NCI-H2081 treated with DMSO at 0.1 percent for 48 hours (cell line): ENCODE measurements at places on chromosomes 1 and 21.

- DNase-seq = no peak
These were observed 65.2 kb downstream of the PLPPR5 start for GRCh38 chr1:98939471-98939870.

- no peak for DNase-seq
These were observed 7.1 kb downstream of the PTGFRN start for GRCh38 chr1:116916533-116917445.

DNA sequence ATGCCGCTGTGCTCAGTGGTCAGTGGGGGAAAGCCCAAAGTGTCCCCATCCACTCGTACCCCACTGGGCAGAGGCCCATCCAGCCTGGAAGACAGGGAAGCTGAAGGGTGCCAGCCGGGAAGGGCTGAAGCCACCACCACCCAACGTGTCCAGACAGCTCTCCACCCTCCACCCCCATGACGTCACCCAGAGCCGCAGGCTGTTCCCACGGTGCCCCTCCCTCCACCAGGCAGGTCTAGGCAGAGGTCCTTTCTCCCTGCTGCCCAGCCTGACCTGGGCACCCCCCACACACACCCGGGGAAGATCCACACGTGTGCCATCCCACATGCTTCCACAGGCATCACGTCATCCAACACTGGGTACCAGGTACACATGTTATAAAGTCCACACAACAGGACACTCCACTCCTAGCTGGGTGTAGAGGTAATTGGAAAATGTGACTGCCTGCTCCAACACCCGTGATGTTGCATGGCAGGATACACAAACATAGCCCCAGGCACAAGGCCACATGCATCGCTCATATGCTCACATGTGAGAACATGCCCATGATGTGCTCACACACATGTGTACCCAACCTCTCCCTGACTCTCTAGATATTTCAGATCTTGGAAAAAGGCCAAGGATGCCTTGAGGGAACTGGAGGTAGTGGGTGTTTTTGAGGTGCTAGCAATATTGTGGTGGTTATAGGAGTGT is 5.1 kb upstream of the ARHGAP30 start:
- no peak for DNase-seq

- no peak for DNase-seq
These were observed 49.3 kb downstream of the DENND1B start for GRCh38 chr1:197725976-197726375.

DNA sequence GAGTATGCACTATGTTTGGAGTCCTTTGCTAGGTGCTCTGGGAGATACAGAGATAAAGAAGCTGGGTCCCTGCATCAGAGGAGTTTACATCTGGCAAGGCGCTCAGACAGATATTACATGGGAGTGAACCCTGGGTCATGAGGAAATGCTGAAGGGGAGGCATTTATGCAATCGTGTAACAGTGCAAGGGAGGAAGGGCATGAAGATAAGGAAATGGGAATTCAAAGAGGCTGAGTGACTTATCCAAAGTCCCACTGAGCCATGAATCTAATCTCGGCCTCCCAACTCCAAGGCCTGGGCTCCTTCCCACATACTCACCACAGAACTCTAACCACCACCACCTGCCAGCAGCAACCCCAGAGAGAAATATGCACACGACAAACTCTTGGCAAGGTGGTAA is 51.6 kb downstream of the FAM163A start:
- no peak for DNase-seq
